Putamen (tissue), 1 donor: ENCODE measurements at places on chromosomes 1 and 21.

GRCh38 chr1:85042413-85042812, 5.9 kb downstream of the MCOLN3 start:
- DNase-seq = no peak

DNA sequence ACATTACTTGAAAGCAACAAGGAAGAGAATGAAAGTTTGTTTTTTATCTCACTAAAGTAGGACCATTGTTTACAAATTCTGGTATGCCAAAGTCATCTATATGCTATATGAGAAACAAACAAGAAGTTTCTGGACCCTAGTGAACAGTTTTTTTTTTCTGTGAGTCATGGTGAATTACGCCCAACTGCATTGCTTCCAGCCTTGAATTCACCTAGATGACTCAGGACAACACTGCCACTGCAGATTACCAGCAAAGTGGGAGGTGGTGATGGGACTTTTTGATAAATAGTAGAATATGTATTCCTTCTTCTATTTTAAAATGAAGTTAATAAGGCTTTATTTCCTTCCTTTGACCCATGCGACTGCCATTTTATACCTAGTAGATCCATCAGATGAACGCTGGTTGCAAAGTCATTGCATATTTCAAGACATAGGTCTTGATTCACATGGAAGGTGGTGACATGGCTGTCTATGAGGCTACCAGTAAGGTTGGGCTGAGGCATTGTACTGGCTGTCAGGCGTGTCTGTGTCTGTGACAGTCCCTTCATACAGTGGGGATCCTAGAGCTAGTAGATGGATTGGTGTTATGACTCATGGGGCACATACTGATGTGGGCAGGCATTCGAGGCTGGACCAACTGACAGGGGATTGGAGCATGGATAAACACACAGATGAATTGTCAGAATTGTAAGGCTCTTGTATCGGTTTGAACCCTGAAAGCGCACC, 49.1 kb upstream of the APOBEC4 start:
- DNase-seq = no peak

DNA sequence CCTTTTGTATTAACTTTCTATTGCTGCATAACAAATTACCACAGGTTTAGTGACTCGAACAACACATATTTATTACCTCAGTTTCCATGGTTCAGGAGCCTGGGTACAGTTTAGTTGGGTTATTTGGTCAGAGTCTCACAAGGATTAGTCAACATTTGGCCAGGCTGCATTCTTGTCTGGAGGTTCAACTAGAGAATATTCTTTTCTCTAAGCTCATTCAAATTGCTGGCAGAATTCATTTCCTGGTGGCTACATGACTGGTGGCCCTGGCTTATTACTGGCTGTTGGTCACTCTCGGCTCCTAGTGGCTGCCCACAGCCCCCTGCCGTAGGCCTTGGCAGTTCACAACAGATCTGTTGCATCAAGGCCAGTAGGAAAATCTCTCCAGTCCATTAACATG, 81.1 kb upstream of the ADAR start:
- DNase-seq = no peak

DNA sequence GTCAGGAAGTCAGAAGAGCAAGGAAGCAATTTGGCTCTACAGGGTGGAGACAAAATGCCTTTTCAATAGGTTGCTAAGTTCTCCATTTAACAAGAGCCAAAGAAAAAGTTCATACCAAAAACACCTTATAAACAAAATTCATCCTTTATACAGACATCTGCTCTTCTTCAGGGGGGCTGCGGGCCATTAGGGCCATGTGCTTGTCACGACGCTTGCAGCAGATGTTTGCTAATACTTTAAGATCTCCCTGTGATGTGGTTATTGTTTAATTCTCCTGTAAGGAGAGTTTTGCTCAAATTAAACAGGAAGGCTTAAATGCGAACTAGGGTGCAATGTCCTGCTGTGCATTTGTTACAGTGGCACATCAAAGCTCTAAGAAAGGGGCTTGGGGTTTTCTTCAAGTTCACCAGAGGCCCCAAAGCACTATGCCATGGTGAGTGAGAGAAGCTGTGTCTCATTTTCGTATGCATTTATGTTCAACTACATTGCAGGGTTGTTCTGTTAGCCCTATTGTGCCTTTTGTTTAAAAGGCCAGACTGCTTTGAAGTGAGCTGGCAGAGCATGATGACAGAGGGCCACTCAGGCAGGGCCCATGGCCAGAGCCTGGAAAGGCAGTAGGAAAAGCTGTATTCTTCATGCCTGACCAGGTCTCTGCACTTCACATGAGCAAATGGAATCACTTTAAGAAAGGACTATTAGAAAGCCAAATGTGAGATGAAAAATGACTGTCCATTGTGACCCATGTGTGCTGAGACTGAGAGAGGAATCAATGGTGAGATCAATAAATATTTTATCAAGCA, 24.8 kb upstream of the NTPCR start:
- no peak for DNase-seq

DNA sequence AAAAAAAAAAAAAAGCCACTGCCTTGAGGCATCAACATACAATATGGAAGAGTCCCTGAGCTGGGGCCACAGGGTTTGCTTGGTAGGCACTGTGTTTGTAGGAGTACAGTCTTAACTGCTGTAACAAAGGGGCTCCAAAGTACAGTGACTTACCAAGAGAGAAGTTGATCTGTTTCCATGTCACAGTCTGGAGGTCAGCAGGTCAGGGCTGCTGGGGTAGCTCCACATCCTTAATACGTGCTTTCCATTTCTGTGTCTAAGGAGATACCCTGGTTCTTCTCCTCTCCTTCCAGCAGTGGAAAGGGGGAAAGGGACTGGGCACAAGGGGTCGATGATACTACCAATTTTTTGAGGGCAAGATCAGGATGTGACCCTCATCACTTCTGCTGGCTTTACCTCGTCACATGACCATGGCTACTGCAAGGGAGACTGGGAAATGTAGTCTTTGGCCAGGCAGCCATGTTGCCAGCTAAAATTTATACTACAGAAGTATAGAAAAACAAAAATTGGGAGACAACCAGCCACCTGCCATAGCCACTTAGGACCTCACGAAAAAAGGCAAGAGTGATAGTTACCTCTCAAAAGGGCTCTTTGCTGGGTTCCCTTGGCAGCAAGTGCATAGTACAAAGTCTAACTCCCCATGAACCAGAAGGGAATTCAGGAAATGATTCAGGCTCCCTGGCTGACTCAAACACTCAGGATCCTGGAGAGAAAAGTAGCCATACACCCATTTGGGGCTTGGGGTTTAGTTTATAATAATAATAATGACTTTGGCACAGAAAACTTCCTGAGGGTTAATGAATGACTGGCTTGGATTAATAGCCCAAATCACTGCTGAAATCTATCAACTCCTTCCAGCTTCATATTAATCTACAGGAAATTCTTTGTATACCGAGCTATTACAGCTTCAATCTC, 52.7 kb upstream of the ATP5PO start:
- DNase-seq = no peak

DNA sequence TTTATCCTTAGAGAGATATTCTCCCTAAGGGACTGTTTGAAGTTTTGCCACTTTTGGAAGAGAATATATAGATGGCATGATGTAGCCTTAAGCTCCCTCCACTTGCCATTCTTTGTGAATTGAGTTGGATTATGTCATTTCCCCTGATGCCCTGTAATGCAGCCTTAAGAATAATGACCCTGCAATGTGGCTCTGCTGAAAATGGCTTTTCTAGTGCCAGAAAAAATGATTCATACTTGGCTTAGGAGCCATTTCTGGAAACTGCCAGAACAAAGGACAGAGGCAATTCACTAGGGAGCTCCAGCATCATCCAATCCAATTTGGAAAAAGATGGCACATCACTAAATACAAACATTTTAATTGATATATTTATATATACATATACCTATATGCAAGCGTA, 265.3 kb downstream of the SPATA17 start:
- DNase-seq = no peak

GRCh38 chr1:160192234-160192633, 1.9 kb downstream of the CASQ1 start:
- no peak for DNase-seq

DNA sequence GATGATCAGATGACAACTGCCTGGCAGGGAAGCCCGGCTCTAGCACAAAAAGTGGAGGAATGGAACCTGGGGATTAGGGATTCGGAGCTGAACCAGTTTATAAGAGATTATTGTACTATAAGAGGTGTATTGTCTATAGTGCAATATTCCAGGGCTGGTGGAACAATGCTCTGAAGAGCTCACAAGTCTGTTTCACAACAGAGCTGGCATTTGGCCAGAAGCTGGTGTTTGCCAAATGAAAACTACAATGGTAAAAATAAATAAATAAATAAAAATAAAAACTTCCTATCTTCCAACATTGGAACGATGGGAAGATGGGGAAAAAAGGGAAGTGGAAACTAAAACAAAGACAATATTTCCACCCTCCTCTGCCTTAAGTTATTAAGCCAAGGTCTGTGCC, 73.5 kb downstream of the CHODL start:
- no peak for DNase-seq

DNA sequence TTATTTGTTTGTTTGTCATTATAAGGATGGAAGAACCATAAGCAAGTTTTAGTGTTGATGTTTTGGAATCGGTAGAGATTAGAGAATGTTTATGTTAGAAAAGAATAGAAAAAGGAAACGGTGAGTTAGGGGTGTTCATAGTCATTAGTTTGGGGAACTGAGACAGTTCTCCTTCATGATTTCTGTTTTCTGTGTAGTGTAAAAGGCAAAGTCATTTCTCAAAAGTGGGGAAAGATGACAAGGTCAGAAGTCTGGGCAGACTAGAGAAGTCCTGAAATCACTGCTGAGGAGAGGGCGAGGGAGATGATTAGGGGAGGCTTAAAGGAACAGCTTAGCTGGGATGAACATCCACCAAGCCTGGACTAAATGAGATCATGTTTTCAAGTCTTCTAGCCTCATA, 498.9 kb downstream of the TTLL7 start:
- no peak for DNase-seq

GRCh38 chr1:23801338-23801748, 789 bp upstream of the GALE start:
- DNase-seq = no peak

DNA sequence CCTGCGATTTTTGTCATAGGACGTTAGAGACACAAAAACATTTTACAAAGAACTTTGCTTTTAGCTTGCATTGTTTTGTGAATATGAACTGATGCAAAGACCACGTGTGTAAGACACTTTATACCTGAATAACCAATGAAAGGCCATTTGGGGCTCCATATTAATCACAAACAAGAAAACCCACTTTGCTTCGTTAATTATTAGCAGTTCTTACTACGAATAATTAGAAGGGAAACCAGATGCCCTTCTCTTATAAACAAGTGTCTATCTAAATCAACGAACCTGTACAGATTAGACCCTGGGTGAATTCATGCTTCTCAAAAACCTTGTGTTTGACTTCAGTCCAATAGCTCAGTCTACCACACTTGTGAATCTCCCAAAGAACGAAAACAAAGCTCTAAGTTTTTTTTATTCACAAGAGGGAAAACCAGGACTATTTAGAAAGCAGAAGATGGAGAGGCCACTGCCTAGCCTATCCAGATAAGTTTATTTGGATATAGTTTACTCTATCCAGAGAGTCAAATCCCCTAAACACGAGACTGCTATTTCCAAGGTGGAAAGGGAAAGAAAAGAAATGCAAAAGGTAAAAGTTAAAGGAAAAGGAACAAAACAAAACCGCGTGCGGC, 897 bp downstream of the CYYR1 start:
- no peak for DNase-seq

- DNase-seq = no peak
These were observed 3.6 kb upstream of the PKN2 start for GRCh38 chr1:88680471-88680870.

DNA sequence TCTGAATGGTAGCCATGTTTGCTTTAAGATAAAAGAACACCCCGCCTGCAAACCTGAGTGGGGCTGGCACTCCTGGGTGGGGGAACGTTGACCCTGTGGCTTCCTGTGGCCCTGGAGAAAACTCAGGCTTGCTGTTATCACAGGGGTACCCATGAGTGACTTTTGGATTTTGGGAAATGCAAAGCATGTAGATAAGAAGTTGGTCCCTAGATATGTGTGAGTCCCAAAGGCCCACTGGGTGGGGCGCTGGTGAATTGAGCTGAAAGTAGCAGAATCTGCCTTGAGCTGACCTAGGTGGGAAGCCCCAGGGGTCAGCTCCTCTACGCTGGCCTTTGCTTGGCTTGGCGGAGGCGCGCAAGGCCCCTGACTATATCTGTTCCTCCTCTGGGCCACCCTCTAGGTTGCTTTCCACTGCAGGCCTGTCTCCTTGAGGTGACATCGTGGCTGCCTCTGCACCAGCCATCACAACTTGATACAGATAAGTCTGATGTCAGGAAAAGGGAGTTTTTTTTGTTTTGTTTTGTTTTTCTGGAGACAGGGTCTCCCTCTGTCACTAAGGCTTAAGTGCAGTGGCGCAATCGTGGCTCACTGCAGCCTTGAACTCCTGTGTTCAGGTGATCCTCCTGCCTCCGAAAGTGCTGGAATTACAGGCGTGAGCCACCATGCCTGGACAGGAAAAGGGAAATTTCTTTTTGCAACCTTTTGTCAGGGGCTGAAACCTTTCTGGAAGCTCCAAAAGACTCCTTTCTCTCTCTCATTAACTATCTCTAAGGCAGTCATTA, 72.2 kb downstream of the AGPAT3 start:
- no peak for DNase-seq

- DNase-seq = no peak
These were observed 118.2 kb downstream of the ODF2L start for GRCh38 chr1:86277936-86278335.

GRCh38 chr1:23784846-23785245, 6.1 kb upstream of the LYPLA2 start:
- no peak for DNase-seq

DNA sequence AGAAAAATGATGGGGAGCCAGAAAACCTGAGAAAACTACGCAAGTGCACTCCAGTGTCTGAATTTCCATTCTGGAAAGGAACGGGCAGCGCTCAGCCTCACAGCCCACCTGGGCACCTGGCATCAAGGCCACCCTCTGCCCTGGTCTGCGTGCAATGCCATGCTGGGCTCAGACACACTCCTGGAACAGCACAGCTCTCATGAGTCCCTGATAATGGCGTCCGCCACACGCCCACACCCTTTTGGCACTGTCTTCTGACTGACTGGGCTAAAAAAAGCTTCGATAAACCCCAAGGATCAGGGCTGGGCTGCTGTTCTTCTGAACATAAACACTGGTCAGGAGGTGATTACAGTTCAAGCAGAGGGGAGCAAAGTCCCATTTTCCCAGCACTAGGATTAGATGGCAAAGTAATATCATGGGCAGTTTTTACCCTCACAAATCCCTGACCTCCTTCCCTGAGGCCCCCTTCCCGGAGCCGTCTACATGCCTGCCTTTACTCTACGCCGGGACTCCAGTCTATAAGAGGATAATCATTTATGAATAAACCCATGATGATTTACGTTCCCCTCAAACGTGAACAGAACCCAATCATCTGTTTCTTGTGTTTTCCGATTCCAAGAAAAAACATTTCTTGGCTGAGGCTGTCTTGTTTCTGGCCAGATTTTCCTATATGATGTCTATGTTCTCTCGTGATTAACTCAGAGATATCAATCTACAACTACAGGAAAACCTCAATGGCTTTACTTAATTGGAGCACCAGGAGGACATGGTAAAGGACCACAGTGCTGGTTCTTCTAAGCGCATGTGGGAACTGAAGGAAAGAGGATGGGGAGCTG, 22.6 kb downstream of the RCAN1 start:
- no peak for DNase-seq

- DNase-seq = no peak
These were observed 226.6 kb downstream of the PTGER3 start for GRCh38 chr1:70820995-70821394.
